ENCODE measurements at places on chromosomes 2 and 18. TPM values are rescaled to one million over a fixed set of nuclear protein-coding genes. Genes with fewer than 3 reads are reported as not detected.

ANKRD62 gene
- not detected for total RNA-seq

ELOA2 gene
- not detected for total RNA-seq

HOXD11 gene
- total RNA-seq = not detected

- no peaks in the 10 kb centered on the region for H3K36me3 ChIP-seq
- no peaks in the 10 kb centered on the region for H3K4me1 ChIP-seq
These were observed 22.1 kb upstream of the ARPC2 start for GRCh38 chr2:218194880-218195279.

DNA sequence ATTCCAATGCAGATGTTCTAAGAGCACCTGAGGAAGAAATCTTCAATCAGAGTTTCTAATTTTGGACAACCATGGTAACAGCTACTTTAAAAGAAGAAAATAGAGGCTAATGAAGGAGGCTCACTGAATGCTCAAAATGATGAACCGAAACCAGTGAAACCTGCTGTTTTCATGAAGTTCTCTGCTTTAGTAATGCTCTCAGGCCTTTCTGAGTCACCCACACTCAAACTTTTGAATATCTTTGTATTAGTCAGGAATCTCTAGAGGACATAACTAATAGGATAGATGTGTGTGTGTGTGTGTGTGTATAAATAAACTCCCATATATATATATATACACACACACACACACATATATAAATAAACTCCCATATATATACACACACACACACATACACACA is 76.9 kb upstream of the RIT2 start:
- H3K27ac ChIP-seq = no peak overlapping the region
- no peaks in the 10 kb centered on the region for H3K27me3 ChIP-seq
- H3K4me3 ChIP-seq = no peak overlapping the region
- no peaks in the 10 kb centered on the region for H3K36me3 ChIP-seq
- DNase-seq = no peak

GRCh38 chr18:66769375-66769774 is 165.5 kb upstream of the CDH19 start:
- H3K27me3 ChIP-seq = no peaks in the 10 kb centered on the region
- H3K36me3 ChIP-seq = no peaks in the 10 kb centered on the region
- no peak overlapping the region for H3K27ac ChIP-seq

GRCh38 chr2:196170606-196171247 is 651 bp downstream of the STK17B start:
- DNase-seq = peak; percentile 60
- peak overlapping the region; percentile 67 for H3K4me3 ChIP-seq
- H3K27ac ChIP-seq = peak overlapping the region; percentile 67
- H3K4me1 ChIP-seq = peaks cover 4% of the 10 kb centered on the region
- H3K27me3 ChIP-seq = no peaks in the 10 kb centered on the region

GRCh38 chr2:48213646-48214045 is 307.3 kb upstream of the FBXO11 start:
- H3K27me3 ChIP-seq = no peaks in the 10 kb centered on the region
- DNase-seq = no peak
- H3K36me3 ChIP-seq = no peaks in the 10 kb centered on the region
- H3K4me1 ChIP-seq = peaks cover 3% of the 10 kb centered on the region

DNA sequence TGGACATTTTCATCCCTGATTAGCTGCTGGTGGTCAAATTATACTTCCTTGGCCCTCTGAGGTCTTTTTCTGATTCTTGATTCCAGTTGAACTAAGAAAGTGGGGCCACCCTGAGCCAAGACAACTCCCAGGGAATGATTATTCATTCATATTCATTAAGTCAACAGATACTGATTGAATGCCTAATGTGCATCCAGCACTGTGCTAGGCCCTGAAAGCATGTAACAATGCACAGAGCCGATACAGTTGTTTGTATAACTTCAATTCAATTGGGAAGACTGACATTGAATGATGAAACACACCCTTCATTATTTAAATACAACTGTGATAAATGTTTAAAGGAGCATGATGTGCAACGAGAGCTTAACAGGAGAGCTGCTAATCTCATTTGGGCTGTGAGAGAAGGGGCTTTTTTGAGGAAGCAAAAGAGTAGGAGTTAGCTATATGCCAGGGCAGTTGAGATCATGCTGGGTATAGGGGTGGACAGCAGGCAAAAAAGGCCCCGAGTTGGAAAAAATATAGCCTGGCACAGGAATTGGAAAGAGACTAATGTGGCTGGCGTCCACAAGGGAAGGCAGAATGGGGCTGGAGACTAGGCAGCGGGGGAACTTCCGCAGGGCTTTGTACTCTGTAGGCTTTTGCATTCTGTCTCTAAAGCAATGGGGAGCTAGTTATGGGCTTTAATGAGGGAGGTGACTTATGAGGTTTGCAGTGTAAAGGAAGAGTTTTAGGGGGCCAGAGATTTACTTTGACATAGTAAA is 57.2 kb upstream of the ACVR1 start:
- no peak for DNase-seq
- H3K4me3 ChIP-seq = no peak overlapping the region
- no peaks in the 10 kb centered on the region for H3K36me3 ChIP-seq
- peaks cover 5% of the 10 kb centered on the region for H3K27me3 ChIP-seq
- H3K4me1 ChIP-seq = no peaks in the 10 kb centered on the region

DNA sequence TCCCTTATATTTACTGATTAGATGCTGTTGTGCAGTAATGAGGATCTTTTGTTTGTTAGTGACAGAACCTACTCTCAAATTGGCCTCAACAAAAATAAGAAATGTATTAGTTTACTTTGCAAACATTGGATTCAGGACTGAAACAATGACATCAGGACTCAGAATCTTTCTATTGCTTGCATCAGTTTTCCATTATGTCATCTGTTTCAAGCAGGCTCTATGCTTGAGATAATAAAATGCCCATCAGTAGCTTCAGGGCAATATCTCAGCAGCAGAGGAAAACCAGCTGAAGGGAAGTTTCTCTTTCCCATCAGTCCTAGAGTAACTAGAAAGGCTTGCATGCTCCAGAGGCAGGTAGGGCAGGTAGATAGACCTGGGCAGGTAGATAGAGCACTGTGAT is 375.5 kb upstream of the SLC8A1 start:
- no peaks in the 10 kb centered on the region for H3K4me1 ChIP-seq
- no peak for DNase-seq
- no peaks in the 10 kb centered on the region for H3K36me3 ChIP-seq
- 0 out of 2 replicates have a peak, but pooled peaks cover 2% of the 10 kb centered on the region for H3K27me3 ChIP-seq
- H3K27ac ChIP-seq = no peak overlapping the region
- H3K4me3 ChIP-seq = no peak overlapping the region

GRCh38 chr2:221807706-221808105 is 235.6 kb upstream of the EPHA4 start:
- DNase-seq = no peak
- H3K27ac ChIP-seq = no peak overlapping the region
- no peak overlapping the region for H3K4me3 ChIP-seq
- H3K36me3 ChIP-seq = no peaks in the 10 kb centered on the region
- H3K4me1 ChIP-seq = no peaks in the 10 kb centered on the region

DNA sequence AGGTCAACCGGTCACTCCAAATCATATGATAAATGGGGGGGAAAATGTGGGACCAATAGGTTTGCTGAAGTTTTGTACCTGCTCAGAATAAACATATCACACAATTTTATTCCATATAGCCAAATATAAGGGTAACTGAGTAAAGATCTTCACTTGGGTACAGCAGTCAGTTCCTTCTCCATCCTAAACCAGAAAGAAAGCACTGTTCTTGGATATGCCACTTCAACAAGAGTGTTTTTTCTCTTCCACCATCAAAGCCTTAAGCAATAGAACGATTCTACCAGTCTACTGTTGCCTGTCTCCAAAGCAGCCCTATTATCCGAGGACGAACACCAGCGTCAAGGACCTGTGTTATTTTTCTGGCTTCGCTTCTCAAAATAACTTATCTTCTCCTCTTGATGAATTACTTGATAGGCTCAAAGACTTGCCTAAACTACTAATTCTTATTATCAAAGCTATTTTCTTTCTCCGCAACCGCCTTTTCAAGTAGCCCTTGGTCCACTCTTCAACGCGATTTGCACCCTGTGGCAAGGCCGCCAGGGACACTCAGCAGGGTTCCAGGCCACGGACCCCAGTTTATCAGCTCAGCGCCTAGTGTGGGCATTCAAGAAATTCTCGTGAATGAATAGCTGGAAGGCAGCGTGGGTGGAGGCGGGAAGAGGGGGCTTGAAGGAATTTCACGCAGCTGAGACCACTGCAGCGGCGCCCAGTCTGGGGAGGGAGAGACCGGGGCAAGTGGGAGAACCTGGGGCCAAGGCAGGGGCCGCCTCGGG is 646 bp downstream of the ALS2 start:
- H3K27ac ChIP-seq = peak overlapping the region; percentile 41
- peaks cover 2% of the 10 kb centered on the region for H3K4me1 ChIP-seq
- H3K36me3 ChIP-seq = no peaks in the 10 kb centered on the region
- H3K27me3 ChIP-seq = no peaks in the 10 kb centered on the region
- no peak for DNase-seq

DNA sequence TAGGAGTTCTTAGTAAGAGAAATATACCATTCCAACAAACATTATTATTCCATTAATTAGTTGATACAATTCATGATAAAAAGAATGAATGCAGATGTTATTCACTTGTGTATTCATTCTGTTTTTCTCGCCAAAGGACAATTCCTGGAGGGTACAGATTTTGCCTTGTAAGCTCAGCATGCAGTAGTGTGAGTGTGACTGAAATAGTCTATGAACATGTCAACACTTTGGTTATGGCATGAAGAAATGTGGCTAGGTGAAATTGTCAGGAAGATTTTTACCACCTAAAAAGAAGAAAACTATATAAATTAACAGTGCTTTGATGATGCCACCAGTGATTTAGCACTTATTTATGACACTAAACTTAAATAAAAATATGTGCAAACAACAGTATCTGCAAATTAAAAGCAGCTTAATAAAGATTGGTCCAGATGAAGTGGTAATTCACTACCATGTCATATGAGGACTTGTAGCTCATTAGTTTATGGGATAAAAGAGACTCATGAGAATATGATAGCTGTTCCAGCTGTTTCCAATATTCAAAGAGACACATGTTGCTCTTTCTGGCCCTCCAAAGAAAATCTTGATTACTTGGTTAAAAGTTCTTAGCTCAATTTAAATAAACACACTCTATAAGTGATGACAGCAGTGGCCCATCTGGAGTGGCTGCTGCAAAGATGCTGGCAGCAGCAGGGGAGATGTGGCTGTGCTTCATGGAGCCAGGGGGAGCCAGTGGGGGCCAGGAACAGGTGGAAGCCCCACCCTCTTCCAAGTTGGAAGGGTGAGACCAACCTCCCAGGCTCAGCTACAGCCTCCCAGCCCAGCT is 165.0 kb downstream of the CDH19 start:
- H3K27ac ChIP-seq = no peak overlapping the region
- no peaks in the 10 kb centered on the region for H3K4me1 ChIP-seq
- DNase-seq = no peak

DNA sequence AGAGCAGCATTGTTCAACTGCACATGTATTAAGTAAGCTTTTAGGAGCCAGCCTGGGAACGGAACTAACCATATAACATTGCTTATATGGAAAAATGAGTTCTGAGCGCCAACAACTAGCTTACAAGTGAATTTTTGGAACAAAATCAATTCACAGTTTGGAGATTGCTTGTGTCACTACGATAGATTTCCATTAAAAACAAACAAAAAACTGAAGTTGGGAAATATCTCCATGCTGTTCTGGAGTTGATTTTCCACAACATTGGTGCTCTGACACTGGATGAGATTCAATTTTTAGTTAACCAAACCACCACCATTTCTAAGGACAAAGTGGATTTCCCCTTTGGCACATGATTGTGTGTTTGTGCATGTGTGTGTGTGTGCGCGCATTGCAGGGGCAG is 56.9 kb upstream of the ZNF397 start:
- no peaks in the 10 kb centered on the region for H3K36me3 ChIP-seq
- no peak for DNase-seq
- H3K27me3 ChIP-seq = peaks cover 8% of the 10 kb centered on the region
- no peaks in the 10 kb centered on the region for H3K4me1 ChIP-seq
- no peak overlapping the region for H3K4me3 ChIP-seq

DNA sequence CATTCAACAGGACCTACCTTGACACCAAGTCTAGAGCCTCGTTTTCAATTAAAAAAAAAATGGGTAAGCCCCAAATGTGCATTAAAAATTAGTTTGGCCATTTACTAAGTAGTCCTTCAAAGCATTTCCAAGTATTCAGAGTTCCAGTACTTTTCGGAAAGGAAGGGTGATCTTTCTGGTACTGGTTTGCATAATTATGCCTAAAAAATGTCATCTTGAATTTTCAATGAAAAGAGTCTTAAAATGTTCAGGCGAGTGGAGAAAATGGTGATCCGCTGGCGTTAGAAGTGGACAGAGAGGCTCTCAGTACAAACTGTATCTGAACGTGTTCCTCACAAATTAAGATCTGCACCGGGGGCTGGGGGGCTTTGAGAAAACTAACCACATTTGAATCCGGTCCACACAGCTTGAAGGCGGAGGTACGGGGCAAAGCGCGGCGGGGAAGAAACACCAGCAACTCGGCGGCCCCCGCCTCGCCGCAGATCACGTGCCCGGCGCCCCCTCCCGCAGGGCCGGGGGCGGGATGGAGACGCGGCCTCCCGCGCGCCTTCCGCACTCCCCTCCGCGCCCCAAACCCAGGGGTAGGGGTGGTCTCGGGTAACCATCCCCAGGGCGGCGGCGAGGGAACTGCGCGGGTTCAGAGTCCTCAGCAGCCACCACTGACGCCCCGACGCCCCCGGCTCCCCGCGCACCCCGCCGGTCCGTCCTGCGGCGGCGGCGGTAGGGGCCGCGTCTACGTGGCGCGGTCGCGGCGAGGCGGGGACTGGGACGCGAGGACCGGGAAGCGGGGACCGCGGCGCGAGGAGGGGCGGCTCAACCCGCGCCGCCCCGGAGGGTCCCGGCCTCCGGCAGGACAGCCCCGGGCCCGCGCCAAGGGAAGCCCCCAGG is 564 bp downstream of the LPIN2 start:
- H3K36me3 ChIP-seq = peaks cover 14% of the 10 kb centered on the region
- H3K27ac ChIP-seq = peak overlapping the region; percentile 96
- peaks cover 24% of the 10 kb centered on the region for H3K4me1 ChIP-seq
- peak overlapping the region; percentile 98 for H3K4me3 ChIP-seq

DNA sequence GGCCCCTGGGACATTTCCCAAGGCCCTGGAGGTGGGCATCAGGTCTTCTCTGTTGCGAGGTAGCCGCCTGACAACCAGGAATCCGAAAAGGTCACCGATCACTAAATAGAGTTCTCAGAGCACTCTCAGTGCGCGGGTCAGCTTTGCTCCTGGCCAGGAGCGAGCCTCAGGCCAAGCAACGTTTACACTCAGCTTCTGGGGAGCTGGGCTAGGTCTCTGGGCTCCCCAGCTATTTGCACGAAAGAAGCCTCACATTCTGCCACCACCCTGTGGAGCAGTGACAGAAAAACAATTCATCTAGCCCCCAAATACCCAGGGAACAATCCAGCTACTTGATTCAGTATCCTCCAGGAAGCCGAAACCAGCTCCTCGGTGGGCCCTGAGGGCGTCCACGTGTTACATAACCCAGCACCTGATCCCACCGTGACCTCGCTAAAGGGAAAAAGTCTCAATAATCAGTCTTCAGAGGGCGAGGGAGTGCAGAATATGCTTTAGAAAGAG is 3.3 kb downstream of the SH3BP4 start:
- H3K4me1 ChIP-seq = peaks cover 39% of the 10 kb centered on the region
- DNase-seq = no peak
- no peaks in the 10 kb centered on the region for H3K27me3 ChIP-seq
- H3K27ac ChIP-seq = peak overlapping the region; percentile 23
